ENCODE measurements at places on chromosomes 6 and 20.

GRCh38 chr6:12733876-12734275 is 17.3 kb downstream of the PHACTR1 start:
- no peak overlapping the region for H3K4me3 ChIP-seq
- H3K36me3 ChIP-seq: no peaks in the 10 kb centered on the region
- no peaks in the 10 kb centered on the region for H3K4me1 ChIP-seq
- no peaks in the 10 kb centered on the region for H3K27me3 ChIP-seq

DNA sequence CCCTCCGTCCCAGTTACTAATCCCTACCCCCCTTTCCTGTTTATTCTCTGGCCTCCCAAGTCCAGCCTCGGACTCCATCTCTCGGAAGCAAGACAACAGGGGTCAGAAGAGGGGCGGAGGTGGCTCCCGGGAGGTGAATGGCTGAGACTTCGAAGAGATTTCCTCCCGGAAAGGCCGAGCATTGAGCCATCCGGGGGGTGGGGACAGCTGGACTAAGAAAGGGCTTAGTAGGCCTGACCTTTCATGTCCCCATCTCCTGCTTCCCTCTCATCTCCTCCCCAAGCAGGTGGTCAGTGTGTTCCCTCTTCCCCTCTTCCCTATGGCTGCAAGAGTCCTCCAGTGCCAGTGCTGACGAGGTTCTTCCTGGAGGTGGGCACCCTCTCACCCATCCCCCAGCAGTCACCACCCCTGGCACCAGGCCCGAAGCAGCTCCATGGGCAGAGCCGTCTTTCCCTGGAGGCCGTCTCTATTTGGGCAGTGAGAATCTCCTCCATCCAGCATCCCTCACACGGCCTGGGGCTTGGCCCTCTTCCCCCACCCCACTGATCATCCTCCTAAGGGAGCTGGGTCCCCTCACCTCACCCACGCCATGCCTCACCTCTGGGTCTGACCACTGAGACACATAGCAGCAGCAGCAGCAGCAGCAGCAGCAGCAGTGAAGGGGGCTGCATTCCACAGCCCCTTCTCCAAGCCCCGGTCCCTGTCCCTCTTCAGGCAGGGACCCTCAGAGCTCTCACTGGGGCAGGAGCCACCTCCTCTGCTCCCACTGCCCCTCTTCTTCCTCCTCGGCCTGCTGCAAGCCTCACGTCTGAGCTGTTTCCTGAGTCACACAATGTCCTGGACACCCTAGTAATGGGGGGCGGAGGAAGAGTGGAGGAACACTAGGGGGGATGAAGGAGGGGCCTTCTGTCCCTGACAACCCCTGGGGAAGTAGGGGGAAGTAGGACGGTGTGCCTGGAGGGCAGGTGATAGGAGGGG is at the start of gene NOTCH4:
TSS of gene NOTCH4 (minus strand) at position 810 of the 978 bp plus-strand sequence. CDS start at position 671, 139 bp downstream.
- peak within 1 kb of the TSS; percentile 27 for H3K27ac ChIP-seq
- H3K27me3 ChIP-seq: no peaks in the 10 kb centered on the region
- H3K4me3 ChIP-seq: no peak within 1 kb of the TSS
- H3K36me3 ChIP-seq: no peaks in the 10 kb centered on the region
- no peak for DNase-seq
- no peaks in the 10 kb centered on the region for H3K4me1 ChIP-seq

DNA sequence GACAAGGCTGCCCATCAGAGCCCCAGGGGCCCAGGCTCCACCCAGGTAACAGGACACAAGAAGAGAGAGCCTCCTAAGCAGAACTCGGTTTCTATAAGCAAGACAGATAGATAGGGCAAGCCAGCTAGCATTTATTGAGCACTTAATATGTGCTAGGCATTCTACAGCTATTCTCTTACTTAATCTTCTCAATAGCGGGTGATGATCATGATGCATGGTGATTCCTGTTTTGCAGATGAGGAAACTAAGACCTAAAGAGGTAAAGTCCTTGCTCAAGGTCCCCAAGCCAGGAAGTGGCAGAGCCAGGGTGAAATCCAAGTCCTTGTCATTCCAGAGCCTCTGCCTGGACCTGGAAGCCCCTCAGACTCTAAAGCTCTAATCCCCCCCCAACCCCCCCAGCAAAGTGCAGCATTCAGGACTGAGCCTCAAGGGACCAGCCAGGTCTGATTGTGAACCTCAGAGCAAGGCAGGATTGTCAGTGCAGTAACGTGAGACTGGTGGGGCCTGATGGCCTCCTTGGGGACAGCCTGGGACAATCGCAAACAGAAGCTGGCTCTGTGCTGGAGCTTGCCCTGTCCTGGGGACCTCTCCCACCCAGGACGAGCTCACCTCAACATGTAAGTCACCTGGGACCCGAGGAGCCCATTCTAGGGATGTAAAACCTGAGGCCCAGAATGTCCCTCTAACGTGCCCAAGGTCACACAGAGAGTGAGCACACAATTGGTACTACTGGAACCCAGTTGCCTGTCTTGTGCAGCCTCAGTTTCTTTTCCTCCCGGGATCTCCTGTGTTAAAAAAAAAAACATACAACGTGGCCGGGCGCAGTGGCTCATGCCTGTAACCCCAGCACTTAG is 48.4 kb upstream of the PTGIS start:
- H3K36me3 ChIP-seq: no peaks in the 10 kb centered on the region
- H3K27ac ChIP-seq: no peak overlapping the region
- peaks cover 2% of the 10 kb centered on the region for H3K4me1 ChIP-seq
- no peaks in the 10 kb centered on the region for H3K27me3 ChIP-seq
- no peak for DNase-seq
- H3K4me3 ChIP-seq: no peak overlapping the region

GRCh38 chr6:111623046-111623718 is 17.5 kb upstream of the TRAF3IP2 start:
- no peaks in the 10 kb centered on the region for H3K27me3 ChIP-seq
- H3K27ac ChIP-seq: no peak overlapping the region
- DNase-seq: no peak

GRCh38 chr20:63809856-63810255 is 21.2 kb downstream of the ZBTB46 start:
- no peak for DNase-seq
- H3K4me1 ChIP-seq: no peaks in the 10 kb centered on the region
- H3K4me3 ChIP-seq: no peak overlapping the region
- H3K27ac ChIP-seq: no peak overlapping the region
- no peaks in the 10 kb centered on the region for H3K27me3 ChIP-seq

GRCh38 chr6:31970604-31971271 is 1.2 kb downstream of the DXO start:
- DNase-seq: no peak
- H3K27ac ChIP-seq: peak overlapping the region; percentile 95
- H3K4me1 ChIP-seq: peaks cover 42% of the 10 kb centered on the region
- no peaks in the 10 kb centered on the region for H3K27me3 ChIP-seq
- peaks cover 43% of the 10 kb centered on the region for H3K36me3 ChIP-seq
- H3K4me3 ChIP-seq: peak overlapping the region; percentile 74

All from vagina (tissue), 2 donors.